ENCODE measurements at places on chromosomes 5 and 9.

DNA sequence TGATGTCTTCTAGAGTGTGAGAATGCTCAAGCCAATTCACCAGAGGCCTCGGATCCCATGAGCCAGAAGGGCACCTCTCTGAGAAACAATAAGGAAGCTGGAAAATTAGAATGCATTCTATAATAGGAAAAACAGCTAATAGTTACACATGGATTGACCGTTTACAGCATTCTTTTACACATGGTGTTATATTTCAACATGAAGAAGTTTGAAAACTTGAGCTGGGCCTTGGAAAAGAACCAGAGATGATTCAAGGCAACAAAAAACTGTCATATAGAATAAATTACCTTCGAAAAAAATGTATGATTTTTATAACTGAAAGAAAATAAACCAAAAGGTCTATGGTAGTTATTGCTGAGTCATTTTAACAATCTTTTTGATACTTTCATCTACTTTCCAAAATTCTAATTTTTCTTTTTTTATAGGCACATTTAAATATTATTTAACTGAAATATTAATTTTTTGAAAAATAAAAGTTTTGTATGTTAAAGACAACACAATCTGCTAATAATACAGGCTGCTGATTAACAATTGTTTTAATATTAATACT is 6.2 kb downstream of the SH3TC2 start:
- no peak for DNase-seq

DNA sequence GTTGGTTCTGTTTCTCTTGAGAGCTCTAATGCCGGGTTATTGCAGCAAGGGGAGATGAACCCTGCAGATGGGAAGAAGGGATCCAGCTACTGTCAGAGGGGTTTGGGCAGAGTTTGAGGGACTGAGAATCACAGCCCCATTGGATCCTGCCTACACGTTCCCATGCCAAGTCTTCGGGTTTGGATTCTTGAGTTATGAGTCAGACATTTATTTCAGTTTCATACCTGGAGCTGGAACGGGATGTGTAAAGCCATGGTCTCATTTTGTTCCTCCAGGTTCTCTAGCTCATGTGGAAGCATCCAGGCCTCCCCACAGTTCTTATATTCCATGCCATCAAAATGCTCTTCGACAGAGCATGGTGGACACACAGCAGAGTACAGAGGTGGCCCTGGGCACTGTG is 275.4 kb upstream of the IRX4 start:
- DNase-seq, result no peak

DNA sequence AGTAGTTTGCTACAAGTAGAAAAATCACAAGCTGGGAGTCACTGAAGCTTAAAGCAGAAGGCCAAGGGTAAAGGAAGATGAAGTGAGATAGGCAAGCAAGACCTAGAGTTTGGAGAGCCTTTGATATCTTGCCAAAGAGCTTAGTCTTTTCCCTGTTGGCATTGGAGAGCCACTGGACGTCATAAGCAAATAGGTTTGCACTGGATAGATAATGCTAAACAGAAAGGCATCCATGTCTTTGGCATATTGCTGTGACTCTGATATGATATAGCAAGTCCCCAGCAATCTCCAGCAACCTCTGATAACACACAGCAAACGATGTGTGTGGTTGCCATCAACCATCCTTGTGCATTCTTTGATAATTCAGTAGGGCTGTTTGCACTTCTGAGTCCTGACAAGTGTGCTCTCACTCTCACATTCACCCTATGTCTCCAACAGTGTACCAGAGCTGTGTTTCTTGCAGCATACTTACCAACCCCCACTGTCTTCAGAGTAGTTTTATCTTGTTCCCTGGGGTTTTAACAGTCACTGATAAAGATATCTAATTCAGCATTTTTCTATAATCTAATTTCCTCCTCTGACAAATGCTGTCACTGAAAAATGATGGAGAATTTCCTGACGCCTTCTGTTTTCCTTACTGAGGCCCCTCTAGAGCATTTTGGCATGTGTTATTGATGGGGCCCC is 16.9 kb upstream of the FREM1 start:
- no peak for DNase-seq

DNA sequence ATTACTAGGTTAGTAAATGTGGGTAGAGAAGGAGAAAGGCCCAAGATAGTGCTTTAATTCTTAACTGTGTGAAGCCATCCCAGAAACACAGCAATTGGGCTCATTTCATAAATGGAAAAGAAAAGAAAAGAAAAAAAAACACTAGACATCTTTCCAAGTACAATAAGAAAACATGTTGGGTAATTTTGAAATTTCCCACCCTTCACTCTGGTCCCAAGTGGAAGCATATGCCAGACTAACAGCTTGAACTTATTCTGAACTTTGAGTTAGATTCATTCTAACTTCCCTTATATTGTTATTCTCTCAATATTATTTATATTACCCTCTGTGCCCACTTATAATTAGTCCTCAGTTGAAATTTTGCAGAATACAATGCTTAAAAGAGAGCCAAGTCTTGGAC is 113.4 kb upstream of the GHR start:
- DNase-seq, result no peak

DNA sequence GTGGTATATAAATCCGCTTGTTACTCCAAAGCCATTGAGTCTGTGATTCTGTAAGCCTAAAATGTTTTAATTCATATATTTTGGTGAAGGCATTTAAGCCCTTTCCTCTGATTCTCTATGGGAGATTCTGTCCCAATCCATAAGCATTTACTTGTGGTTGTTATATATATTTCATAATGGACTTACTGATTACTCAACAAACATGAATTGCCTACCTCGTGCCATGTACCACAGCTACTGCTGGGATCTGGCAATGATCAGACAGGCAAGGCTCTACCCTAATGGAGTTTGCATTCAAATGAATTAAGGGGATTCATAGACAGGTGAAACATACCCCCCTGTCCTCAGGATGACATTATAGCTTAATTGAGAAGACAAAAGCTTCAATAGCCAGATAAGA is 54.5 kb downstream of the C9orf152 start:
- DNase-seq, result no peak

GRCh38 chr5:66974256-66974655 is 222.3 kb downstream of the CD180 start:
- DNase-seq, result no peak
